ENCODE measurements at places on chromosomes 5 and 9.

DNA sequence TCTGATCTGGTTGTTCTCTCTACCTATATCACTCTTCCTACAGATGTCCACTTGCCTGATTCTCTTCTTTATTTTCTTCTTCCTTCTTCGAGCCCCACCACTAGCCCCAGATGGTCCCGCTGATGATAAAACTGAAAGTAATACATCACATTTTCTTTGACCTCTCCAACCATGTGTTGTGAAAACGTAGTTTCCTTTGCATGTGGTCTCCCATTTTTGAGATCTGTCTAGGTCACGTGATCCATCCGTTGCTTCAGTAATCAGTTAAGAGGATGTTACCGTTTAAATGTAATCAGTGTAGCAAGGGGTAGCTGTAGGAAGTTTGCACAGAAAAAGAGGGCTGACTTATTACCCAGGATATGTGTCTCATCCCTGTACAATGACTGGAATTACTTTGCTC is 426.3 kb upstream of the TLE4 start:
- no peak for DNase-seq

GRCh38 chr5:135457424-135458071 is 5.4 kb upstream of the TIFAB start:
- peak; percentile 56 for DNase-seq

GRCh38 chr9:94687451-94687850 is 39.0 kb upstream of the AOPEP start:
- no peak for DNase-seq

GRCh38 chr5:65916636-65917035 is 9.7 kb upstream of the ERBIN start:
- DNase-seq: no peak

DNA sequence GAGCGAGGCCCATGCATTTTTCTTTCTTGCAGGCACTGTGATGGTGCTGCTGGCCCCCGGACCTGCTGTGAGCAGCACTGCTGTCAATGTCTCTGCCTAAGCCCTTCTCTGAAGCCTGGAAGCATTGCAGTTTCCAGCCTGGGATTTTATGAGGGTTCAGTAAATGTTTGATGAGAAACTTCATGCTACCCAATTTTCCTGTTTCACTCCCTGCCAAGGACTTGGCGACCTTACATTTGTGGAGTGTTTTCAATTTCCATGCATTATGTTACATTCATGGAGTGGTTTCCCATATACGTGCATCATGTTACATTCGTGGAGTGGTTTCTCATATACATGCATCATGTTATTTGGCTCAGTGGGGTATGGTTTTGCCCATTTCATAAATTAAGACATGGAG is 90.7 kb upstream of the PTCH1 start:
- no peak for DNase-seq

DNA sequence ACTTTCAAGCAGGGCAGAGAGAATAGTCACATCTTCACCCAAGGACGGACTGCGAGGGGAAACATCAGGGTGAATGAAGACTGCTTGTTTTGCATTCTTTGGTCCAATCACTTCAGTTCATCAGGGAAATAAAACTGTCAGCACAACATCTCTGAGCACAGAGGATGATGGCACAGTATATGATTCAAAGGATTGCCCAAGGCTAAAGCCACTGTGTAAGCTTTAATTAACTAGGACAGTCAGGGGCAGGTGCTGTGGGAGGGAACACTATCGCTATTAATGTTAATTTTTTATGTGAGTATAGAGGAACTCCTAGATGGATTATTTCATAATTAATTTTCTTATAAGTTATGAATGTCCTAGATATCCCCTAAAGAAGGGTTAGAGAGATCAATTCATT is 112.1 kb downstream of the BASP1 start:
- DNase-seq: no peak

DNA sequence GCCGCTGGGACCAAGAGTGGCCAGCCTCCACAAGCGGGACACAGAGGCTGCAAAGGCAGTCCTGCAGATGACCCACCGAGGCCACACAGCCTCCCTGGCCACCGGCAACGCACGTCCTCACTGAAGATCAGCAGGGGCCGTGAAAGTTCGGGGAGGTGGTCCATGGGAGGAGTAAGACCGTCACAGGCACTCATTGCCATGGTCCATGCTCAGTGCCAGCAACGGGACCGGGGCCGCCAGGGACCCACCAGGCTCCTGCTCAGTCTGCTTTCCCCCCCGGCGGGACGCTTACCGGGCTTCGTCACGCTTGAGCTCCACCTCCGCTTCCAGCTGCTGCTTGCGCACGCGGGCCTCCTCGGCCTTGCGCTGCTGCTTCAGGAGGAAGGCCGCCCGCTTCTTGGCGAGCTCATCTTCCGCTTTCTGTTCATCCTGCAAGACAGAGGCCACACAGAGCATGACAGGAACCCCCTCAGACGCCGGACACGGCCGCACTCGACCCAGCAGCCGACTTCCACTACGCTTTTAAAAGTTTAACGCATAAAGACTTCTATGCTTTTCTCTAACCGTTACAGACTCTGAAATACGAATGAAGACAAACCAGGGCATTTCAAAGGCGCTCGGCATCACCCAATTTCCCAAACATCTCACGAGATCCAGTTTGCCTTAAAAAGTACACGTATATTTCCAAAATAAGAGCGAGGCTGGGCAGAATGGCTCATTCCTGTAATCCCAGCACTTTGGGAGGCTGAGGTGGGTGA is 88.4 kb downstream of the CAMSAP1 start:
- no peak for DNase-seq

DNA sequence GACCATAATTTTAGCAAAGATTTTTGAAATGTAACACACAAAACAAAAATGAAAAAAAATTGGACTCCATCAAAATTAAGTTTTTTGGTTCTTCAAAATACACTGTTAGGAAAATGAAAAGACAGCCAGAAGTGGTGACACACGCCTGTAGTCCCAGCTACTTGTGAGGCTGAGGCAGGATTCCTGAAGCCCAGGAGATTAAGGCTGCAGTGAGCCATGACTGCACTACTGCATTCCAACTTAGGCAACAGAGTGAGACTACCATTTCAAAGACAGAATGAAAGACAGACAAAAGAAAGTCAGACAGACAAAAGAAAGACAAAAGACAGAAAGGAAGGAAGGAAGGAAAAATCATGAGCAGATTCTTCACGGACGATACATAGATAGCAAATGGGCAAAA is 7.5 kb downstream of the DIAPH1 start:
- DNase-seq: no peak
